ENCODE measurements at places on chromosomes 4 and X.

- no peak for DNase-seq
Measured at GRCh38 chr4:89373394-89373793, 65.8 kb upstream of the GPRIN3 start.

GRCh38 chrX:154043003-154043763, 23.5 kb upstream of the IRAK1 start:
- DNase-seq = no peak

GRCh38 chr4:39353478-39354253, 12.5 kb downstream of the RFC1 start:
- DNase-seq = no peak

DNA sequence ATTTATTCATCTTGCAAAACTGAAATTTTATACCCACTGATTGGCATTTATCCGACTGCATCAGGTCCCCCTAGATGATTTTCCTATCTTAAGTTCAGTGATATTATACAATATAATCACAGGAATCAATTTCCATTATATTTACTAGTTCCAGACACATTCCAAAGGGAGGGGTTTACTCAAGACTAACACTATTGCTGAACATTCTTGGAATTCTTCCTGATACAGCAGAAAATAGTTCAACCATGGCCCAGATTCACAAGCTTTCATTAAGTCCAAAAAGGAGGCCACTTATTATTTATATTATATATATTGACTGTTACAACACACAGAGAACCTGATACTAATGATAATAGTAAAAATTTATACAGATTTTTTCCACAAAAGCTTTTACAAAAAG, 2353.6 kb downstream of the PCDH7 start:
- no peak for DNase-seq

- DNase-seq = no peak
Measured at GRCh38 chr4:8641931-8642650, 49.5 kb downstream of the CPZ start.

DNA sequence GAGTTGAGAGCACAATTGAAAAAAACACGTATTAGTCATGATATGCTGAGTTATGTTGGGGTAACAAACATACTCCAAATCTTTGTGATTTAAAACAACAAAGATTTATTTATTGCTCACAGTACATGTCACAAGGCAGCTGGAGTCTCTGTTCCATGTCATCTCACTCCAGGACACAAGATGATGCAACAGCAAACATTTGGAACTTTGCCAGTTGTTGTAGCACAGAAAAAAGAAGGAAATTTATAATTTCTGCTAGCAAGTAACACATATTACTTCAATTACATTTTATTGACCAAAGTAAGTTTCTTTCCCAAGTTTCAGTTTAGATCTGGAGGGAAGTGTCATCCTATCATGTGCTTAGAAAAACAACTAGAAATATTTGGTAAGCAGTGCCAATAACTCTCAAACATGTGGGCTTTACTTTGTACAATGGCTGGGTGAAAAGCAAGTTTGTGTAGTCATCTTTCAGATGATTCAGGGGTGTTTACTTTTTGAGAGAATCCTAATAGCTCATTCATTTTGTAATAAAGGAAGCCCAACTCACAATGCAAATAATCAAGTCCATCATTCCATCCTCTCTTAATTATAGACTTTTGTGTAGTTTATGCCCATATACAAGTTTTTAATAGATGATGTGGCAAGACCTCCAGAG, 452.3 kb downstream of the ZIC3 start:
- no peak for DNase-seq

DNA sequence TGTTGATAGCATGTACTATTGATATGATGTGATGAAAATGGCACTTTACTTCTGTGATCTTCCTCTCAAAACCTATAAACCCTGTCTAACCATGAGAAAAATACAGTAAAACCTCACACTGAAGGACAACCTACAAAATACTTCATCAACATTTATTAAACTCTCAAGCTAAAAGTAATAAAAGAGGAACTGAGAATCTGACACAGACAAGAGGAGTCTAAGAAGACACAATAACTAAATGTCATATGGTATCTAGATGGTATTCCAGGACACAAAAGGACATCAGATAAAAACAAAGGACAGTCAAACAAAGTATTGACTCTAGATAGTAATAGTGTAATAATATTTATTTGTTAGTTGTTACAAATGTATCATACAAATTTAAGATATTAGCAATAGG, 655.3 kb downstream of the SH3BGRL start:
- no peak for DNase-seq

DNA sequence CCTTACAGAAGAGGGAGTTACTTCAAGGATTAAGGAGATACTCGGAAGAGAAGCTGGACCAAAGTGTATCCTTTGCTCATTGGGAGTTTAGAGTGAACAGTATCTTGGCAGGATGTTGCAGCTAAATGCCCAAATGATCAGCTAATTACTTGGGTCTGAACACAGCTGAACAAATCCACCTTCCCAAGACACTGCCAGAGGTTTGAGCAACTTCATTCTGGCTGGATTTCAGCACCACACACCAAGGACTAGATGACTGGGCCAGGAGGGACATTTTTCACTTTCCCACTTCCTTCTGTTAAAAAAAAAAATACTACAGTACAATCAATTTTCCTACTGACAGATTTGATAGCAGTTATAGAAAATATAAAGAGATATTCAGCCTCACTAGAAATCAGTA, 324.6 kb downstream of the MID1IP1 start:
- DNase-seq = no peak

DNA sequence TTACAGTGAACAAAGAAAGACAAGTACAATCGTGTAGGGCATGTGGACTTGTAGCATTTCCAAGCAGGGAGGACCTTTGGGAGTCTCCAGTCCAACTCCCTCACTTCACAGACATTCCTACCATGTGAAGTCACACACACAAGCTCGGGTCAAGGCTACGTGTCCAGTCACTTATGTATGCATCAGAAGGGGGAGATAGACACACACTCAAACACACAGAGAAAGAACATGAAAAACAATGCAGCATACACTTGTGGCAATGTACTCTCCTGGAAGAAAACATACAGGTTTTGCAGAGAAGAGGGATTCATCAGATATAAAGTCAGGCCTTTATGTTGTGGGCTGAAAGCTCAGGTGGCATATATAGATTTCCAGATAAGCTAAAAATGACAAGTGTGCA, 136.1 kb upstream of the MID1 start:
- no peak for DNase-seq

DNA sequence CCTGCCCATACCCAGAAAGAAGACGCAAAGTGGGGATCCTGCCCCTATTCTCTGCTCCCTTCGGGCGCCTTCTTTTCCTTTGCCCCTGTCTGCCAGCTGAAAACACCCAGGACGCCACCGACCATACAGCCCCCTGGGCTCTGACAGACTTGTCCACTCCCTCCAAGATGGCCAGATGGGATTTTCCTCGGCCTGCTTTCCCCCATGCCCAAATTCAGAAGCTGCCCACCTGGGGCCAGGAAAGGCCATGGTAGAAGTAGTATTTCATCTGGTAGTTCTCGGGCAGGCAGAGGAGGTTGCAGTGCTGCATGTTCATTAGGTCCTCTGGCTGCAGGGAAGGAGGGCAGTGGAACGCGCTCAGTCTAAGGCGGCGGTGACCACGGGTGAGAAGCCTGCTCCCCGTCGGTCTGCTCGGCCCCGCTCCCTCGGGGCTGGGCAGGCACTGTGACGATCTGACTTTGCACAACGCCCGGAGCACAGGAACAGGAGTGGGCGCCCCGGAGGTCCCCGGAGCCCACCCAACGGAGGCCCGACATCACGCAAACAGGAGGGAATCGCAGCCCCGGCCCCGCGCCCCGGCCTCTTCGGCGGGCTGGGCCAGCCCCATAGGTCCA, 582 bp downstream of the NAA10 start:
- peak; percentile 41 for DNase-seq

- no peak for DNase-seq
Measured at GRCh38 chrX:63713526-63713925, 71.5 kb downstream of the ARHGEF9 start.

DNA sequence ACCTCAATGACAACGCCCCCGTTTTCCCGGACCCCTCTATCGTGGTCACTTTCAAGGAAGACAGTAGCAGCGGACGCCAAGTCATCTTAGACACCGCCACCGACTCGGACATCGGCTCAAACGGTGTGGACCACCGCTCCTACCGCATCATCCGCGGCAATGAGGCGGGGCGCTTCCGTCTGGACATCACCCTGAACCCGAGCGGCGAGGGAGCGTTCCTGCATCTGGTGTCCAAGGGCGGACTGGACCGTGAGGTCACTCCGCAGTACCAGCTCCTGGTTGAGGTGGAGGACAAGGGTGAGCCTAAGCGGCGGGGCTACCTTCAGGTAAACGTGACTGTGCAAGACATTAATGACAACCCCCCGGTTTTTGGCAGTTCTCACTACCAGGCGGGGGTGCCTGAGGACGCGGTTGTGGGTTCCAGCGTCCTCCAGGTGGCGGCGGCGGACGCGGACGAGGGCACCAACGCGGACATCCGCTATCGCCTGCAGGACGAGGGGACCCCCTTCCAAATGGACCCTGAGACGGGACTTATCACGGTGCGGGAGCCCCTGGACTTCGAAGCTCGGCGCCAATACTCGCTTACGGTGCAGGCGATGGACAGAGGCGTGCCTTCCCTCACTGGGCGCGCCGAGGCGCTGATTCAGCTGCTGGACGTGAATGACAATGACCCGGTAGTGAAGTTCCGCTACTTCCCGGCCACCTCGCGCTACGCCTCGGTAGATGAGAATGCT, 2.2 kb downstream of the FAT4 start:
- DNase-seq = no peak

GRCh38 chr4:7089213-7089986, 21.5 kb upstream of the GRPEL1 start:
- DNase-seq = no peak

GRCh38 chr4:185671496-185671895, 136.2 kb upstream of the PDLIM3 start:
- DNase-seq = no peak

GRCh38 chr4:144627663-144628076, 18.3 kb upstream of the HHIP start:
- DNase-seq = no peak

DNA sequence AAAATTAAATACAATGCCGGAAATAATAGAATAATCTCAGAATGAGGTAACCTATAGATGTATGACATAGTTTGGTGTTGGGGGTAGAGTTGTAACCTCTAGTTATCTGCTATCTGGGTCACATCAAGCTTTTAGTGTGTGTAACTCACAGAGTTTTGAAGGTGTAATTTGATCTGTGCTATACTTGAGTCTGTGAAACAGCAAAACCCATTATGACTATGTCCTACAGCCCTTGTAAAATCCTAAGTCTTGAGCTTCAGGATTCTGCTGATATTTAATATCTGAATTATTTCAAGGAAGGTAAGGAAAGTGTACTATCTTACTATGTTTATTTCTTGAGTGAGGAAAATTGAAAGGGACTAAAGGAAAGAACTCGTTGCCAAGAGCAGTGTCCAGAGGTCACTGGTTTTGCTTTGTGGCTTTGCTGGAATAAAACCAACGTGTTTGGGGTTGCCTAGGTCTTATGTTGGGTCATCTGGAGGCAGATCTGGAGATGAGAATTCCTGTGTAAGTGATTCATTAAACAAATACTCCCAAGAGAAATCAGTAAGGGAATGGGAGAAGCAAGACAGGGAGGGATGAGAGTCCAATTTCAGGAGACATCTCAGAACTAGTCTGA, 107.8 kb upstream of the CBLL2 start:
- no peak for DNase-seq

GRCh38 chrX:48154796-48155195, 24.4 kb downstream of the SPACA5B start:
- DNase-seq = no peak

DNA sequence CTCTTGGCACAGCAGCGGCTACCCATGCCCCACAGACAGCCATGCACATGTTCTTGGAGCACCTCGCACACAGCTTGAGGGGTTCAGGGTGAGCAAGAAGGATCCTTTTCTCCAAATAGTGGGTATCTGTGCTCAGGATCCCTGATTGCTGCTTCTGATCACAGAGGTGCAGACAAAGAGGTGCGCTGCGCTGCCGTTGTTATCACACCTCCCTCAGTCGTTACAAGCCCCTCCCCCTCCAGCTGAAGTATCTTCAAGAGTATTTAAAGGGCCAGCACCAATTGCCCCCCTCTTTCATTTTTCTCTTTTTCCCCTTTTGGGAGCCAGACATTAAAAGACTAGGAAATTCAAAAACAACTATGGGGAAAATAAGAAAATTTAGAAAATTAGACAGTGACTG, 44.3 kb downstream of the NELFA start:
- DNase-seq = no peak

DNA sequence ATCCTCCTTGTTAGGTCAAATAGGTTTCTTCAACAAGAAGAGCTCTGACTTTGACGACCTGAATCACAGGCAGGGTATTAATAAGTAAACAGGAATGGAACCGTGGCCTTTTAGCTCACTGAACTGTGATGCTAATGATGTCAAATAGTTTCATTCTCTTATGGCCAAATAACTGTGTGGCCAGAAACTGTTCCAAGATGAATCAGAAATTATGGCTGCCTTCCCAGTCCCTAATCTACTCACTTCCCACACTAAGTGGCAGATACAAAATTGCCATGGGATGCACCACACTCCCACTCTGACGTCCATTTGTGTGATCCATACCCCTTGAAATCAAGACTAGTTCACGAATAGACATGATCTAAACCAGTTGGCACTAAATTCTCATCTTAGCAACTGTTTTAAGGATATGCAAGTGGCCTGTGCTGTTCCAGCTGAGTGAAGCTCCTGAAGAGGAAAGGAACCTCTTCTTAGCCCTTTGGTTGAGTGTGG, 455.4 kb downstream of the IL15 start:
- no peak for DNase-seq

- no peak for DNase-seq
Measured at GRCh38 chrX:72366178-72366577, 60.5 kb upstream of the CITED1 start.

DNA sequence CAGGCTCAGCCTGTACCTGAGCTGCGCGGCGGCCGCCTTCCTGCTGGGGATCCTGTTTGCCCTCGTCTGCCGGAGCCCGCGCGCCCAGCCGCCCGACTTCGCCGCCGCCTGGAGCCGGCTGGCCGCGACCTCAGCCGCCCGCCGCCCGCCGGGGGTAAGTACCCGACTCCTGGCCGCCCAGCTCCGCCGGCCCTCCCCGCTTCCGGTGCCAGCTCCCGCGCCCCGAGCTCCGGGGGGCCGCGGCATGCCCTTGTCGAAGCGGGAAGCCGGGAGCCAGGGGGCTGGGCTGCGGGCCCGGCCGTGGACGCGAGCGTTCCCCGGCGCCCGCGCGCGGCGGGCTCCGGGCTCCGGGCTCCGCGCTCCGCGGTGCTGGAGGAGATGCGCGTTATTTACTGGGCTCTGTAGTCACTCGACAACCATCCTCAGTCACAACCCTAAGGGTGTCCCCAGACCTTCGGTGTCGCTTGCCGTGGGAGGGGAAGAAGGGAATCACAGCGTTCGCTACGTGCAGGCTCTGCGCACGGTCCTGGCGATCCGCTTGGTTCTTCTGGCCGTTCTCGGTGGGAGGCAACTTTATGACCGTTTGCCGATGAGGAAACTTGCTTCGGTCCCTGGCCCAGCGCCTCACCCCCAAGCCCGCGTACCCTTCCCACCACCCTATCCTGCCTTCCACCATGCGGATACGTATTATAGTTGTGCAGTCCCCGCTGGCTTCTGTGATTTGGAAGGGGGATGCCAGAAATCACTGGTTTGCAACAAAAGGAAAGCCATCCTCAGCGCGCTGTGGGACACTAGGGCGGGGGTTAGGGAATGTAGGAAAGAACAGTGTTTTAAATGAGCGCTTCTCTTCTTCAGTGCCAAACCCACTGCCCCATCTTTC, 944 bp downstream of the SNX25 start:
- DNase-seq = peak; percentile 67

Data from mucosa of descending colon (tissue), 3 donors.